ENCODE measurements at places on chromosomes 12 and 14.

GRCh38 chr12:25496098-25496587 lies 56.9 kb downstream of the LMNTD1 start:
- no peak for DNase-seq

DNA sequence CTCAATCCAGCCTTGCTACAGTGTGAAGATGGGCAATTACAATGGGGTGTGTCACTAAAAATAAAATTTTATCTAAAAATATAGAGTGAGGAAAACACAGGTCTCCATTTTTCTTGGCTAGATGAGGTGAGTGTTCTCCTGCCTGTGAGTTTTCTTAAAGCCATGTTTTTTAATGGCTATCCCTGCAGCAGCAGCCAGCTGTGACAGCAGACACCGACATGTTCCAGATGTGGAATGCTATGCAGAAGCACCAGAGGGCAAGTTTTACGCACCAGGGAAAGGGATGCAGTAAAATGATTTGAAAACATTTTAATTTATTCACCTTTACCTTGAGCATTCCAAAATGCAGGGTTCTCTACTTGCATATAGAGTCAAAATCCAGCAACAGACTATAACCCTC lies 577.0 kb upstream of the STXBP6 start:
- no peak for DNase-seq

GRCh38 chr14:99758872-99759545 lies 34.2 kb upstream of the EML1 start:
- DNase-seq: no peak

- no peak for DNase-seq
Measured at GRCh38 chr14:100623961-100624360, 36.7 kb upstream of the BEGAIN start.

DNA sequence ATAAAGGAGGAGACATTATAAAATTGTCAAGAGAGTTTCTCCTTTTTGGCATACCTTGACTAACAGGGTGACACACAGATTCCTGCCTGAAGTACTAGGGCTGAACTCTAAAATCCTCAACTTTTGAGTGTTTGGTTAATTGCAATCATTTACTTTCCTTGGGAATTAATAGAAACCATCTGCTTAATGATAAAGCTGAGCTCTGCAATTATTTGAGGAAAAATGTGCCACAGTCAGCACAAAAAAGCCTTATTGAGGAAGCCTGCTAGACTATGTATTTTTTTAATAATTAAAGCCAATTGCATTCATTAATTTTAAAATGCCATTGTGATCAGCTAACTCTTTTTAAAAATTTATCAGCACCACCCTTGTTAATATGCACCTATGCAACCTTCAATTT lies 38.7 kb downstream of the PRICKLE1 start:
- no peak for DNase-seq

- DNase-seq: no peak
Measured at GRCh38 chr12:109678719-109679118, 34.9 kb upstream of the FAM222A start.

DNA sequence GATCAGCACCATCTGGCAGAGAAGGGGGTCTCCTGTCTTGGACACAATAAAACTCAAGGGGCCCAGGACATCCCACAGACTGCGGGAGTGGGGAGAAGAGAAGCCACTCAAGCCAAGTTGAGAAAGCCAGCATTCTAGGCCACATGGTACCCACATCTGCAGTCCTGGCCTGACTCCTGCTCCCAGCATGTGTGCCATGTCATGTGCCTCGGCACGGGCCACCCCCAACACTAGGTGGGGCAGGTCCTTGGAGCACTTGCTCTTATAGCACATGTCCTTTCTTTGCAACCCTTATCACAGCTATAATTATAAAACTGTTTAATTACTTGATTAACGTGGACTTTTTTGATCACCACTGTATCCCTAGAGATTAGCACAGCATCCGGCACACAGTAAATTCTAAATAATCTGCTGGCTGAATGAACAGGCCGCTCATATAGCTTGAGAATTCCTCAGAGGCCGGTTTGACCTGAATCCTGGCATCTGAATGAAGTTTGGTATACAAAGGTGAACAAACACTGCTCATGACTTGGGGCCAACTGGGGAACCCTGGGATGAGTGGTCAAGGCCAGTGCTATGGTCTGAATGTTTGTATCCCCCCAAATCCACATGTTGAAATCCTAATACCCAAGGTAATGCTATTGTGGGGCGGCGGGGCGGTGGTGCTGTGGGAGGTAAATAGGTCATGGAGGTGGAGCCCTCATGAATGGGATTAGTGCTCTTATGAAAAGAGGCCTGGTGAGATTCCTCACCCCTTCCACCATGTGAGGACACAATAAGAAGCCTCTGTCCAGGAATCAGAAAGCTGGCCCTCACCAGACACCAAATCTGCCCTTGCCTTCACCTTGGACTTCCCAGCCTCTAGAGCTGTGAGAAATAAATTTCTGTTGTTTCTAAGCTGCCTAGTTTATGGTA lies 6.6 kb downstream of the NCKAP5L start:
- DNase-seq: no peak

DNA sequence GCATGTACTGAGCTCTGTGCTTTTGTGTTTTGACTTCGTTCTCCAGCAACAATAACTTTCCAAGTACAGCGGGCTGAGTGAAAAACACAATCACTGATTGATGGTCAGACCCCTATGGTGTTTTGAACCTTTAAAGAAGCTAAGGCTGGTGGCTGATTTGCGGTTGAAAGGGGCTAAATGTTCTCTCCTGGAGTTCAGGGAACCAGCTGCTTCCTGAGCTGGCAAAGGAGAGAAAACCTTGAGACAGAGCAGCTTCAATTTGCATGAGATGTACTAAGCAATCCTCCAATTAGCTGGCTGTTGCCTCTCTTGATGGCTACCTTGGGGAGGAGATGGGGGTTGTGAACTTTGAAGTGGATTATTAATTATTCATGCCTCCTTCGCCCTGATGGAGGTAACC lies 546.7 kb upstream of the SEL1L start:
- DNase-seq: no peak

- DNase-seq: no peak
Measured at GRCh38 chr12:17357396-17357795, 732.6 kb downstream of the RERGL start.

GRCh38 chr14:91835920-91836843 lies 31.2 kb downstream of the TC2N start:
- peak; percentile 88 for DNase-seq

DNA sequence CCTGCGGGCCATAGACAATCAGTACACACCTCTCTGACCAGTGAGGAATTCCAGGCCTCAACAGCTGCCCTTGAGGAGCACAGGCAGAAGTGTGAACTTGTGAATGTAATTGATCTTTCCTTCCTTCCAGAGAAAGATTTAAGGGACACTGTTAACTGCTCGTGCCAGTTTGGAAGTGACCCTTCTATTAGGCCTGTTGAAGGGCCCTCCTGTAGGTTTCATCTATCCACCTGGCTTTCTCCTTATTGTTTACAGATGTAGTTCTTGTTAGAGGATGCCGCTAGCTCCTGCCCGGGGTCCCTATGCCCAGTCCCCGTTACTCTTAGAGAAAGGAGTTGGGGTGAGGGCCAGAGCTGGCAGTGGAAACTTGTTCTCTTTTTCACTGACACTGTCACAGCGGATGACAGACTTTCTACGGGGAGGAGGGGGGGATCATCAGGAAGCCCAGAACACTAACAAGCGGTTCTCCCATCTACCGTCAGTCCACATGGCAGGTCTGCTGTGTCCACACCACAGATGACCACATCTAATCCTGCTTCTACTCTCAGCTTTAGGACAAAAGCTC lies 42.6 kb downstream of the SH2B3 start:
- peak; percentile 27 for DNase-seq

- peak; percentile 79 for DNase-seq
Measured at GRCh38 chr14:21913759-21914158, 240.1 kb upstream of the OR4E1 start.

DNA sequence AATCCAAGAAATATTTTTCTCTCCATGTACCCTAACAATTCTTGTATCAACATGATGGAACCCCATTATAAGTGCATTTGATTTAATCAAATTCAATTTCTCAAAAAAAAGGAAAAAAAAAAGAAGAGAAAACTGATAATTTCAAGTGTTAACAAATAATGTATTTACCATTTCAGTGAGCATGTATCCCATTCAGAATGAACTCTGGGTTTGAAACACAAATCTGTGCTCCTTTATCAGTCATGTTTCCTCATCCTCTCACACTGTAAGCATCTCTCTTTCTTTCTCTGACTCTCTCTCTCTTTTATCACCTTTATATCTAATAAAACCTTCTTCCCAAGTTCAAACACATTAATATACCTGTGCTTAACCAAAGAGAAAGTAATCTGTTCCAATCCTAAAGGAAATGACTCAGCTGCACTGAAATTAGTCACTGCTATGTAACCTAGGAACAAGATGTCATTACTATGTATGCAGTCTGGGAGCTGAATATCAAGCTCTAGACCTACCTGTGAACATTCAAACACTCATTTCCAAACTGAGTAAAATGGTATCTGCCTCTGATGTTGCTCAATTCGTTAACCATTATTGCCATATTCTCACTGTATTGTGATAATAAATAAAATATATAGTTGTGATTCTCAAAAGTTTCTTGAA lies 135.0 kb upstream of the LRIG3 start:
- DNase-seq: no peak

DNA sequence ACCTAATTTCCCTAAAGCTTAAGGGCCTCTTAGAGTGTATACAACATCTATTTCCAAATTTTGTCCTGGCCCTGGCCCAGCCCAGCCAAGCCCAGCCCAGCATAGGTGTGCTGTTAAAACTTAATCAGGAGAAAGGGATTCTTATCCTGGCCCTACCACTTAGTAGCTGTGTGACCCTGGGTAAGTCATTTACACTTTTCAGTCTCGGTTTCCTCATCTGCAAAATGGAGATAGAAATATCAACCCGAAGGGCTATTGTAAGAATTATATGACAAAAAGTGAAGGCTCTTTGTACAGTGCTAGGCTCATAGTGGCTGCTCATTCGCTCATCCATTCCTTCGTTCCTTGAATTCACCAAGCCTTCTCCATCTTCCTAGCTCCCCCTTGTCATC lies 442 bp downstream of the ERG28 start:
- DNase-seq: no peak

GRCh38 chr12:4177262-4177661 lies 96.3 kb upstream of the CCND2 start:
- DNase-seq: no peak

GRCh38 chr12:52634266-52635056 lies 16.1 kb upstream of the KRT73 start:
- no peak for DNase-seq

DNA sequence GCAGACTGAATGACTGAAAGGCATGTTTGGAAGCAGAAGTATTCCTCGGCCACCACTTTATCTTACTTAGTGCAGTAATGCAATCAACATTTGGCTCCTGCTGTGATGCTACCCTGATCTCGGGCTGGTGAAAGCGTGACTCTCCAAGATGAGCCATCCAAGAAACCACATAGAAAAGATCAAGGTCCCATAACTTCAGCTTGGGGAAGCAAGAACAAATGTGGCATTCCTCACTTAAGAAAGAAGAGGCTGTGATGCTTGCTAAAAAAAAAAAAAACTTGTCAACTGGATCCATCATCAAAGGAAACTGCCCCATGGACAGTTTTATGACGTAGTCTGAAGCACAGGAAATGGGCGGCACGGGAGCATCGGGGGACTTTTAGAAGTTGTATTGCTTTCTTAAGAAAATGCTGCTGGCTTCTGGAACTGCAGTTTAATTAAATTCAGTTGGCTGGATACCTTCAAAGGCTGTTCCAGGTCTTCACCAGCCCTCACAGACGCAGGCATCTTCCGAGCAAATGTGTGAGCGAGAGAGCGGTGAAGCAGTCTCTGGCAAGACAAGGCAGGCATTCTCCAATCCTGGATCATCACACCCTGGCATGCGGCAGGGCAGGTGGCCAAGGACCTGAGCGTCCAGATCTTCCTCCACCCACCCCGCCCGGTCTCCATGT lies 38.2 kb upstream of the MAP1LC3B2 start:
- DNase-seq: no peak
